Lung microvascular endothelial cell (primary cell): ENCODE measurements at places on chromosomes 1 and 21. TPM values are rescaled to one million over a fixed set of nuclear protein-coding genes. Genes with fewer than 3 reads are reported as not detected.

DNA sequence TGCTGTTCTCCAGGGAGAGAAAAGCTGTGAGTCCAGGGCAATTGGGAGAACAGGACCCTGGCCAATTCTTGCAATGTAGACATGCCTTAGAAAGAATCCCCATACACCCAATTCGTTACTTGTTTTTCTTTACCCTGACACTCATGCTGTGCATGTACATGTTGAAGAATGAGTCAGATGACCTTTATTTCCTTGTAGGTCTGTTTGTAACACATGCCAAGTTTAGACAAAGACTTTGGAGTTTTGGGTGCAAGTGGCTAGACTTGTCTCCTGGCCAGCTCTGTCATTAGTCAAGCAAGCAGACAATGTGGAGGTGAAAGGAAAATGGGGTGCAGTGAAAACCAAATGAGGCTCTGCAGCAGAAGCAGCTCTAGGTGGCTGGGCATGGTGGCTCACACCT is 38.1 kb downstream of the GNPAT start:
- no peak for DNase-seq

DNA sequence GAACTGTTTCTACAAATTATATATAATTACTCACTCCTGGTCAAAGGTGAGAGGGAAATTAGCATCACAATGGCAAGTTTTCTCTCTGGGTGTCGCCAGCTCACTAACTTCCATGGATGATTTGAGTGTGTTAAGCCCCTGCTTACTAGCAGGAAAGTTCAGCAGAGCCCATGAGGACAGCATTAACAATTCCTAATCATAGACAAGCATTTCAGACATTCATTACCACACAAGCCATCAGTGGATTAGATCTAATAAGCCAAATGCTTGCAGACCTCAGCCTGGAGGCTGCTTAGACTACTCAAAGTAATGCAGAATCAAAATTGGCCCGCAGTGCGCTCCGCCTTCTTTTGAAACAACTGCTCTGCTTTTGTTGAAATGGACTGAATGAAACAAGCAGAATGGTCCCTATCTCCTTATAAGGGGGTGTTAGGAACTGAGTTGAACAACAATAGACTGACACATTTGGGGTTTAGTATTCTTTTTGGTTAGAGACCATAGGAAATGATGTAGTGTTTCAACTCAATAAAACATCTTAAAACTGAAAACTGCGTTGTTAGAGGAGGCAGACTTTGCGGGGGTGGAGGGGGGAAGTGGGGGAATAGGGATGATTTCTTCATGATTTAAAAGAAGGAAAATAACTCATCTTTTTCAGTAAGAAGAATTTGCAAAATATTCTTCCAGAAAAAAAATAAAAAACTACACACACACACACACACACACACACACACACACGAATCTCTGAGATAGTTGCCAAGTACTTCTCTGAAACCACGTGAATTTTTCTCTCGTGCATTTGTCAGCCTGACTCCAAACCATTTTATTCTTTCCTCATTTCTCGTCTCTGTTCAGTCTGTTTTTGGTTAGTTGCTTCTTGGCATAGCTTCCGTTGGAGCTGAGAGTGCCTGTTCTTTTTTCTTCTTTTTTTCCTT is 54.6 kb downstream of the GORAB start:
- DNase-seq, result no peak

The NTPCR gene
- total RNA-seq, result 4.8 and 5.8 TPM in 2 replicates

The TMEM81 gene
- total RNA-seq, result 0.87 and 2.0 TPM in 2 replicates

- DNase-seq, result no peak
Measured at GRCh38 chr1:162081316-162081715, 11.8 kb downstream of the NOS1AP start.

The FMO1 gene
- not detected in 2 replicates for total RNA-seq

DNA sequence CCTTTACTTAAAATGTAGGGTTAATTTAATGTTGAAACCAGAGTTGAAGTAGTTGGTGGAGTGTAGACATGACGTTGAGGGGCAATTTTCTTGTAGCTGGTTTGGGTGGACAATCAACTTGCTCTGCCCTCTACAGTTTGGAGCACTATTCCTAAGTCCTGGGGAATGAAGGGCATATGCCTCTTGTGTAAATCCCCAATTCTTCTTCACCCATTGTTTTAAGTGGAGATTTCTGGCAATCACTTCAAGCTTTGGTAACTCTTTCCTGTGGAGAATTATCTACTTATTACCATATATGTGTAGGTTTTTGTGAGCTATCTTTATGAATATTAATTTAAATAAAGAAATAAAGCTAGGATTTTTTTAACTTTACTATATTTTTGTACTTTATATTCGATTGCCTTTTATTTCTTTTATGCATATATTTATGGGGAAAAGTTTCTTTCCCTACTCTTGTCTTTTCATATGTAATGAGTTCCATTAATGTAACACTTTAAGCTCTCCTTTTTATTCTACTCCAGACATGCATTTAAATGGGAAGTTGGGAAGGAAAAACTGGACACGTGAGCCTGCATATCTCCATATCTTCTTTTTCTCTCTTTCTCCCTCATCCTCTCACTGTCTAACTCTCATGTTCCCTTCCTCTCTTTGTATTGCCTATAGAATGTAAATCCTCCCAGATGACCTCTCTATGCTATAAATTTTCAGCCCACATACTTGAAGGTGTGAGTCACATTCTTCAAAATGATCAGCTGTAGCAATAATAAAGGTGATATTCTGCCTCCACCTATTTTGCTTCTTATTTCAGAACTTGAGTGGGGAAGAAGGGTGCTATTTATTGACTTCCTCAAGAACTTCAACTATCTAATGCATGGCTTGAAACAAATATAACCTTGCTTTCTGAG is 276.7 kb downstream of the PTPRC start:
- DNase-seq, result no peak

The AKR7A3 gene
- under 0.01 and 0.22 TPM in 2 replicates for total RNA-seq

GRCh38 chr1:43931711-43932660 is 1.6 kb upstream of the ARTN start:
- DNase-seq, result no peak

The LZIC gene
- 14.6 and 18.3 TPM in 2 replicates for total RNA-seq

The OR2T2 gene
- total RNA-seq, result not detected in 2 replicates

- DNase-seq, result no peak
Measured at GRCh38 chr1:225950905-225951497, 10.0 kb upstream of the LEFTY2 start.
